ENCODE measurements at places on chromosomes 2 and 18.

GRCh38 chr2:86673986-86674670 lies 46.0 kb upstream of the RMND5A start:
- DNase-seq, result no peak

DNA sequence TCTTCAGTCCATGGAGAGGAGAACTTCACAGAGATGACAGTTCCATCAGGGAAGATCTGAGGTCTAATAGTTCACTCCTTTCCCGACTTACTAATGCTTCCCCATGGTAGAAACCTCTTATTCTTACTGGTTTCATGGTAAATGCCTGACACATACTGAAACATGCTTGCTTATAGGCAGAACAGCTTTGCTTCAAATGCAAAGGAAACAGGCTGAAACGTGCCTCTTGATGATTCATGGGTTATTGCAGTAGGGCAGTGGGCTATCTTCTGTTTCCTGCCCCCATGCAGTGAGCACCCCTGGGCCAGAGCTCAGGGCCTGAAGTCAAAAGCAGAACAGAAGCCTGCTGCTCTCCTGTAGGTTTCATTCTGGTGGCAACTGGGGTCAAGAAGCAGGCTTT lies 223.5 kb downstream of the RDH14 start:
- DNase-seq, result no peak

DNA sequence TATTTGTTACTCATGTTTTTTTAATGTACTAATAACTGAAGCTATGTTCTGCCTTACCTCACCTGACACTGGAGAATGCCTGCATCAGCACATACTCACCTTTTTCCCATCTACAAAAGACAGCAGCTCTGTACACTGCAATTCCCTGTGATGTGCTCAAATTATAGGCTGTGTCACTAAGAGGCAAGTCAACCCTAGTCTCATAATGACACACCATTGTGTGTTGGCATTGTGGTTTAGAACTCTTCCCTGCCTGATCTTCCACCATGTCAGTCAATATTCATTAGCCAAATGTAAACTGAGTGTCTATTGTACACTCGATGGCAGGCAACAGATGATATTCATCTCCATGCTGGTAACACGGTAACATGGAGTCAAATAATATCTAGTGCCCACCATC lies 332.1 kb upstream of the TCF4 start:
- DNase-seq, result no peak

DNA sequence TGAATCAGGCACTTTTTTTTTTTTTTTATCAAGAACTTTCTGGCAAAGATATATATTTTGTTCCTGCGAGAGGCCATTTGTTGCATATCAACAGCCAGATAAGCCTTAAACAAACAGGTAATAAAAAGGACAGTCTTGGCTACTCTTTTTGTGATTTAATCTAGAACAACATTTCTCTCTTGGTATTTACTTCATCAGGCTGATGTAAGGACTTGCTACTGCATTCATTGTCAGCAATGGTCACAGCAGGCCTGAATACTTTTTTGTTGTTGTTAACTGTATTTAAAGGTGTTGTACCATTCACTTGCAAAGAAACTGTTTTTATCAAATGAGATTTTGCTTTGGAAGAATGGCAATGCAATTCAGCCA lies 683.8 kb downstream of the IRS1 start:
- no peak for DNase-seq

- DNase-seq, result no peak
Observed at GRCh38 chr2:176159663-176160250, 2.6 kb downstream of the HOXD3 start.

DNA sequence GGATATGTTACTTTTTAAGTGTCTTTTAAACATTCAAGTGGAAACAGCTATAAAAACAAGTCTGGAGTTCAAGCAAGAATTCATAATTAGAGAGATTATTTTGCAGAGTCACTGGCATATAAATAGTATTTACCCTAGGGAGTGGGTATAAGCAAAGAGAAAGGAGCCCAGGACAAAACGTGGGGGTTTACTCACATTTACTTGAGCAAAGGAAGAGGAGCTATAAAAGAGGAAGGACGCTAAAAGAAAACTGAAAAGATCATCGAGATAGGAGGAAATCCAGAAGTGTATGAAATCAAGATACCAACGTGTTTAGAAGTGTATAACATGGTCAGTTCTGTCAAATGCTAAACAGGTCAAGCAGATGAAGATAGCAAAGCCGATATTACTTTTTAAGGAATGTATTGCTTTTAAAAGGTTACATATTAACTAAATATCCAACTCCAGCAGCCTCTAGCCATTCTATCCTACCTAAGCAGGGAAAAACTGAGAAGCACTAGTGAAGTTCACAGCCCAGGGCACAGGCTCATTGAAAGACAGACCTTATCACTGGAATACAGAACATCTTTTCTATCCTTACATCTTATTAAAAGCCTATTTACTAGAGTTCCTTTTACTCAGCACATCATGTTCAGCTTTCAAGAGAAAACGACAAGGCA lies 8.6 kb downstream of the KANSL1L start:
- no peak for DNase-seq

GRCh38 chr2:156445296-156446220 lies 9.4 kb downstream of the GPD2 start:
- no peak for DNase-seq

DNA sequence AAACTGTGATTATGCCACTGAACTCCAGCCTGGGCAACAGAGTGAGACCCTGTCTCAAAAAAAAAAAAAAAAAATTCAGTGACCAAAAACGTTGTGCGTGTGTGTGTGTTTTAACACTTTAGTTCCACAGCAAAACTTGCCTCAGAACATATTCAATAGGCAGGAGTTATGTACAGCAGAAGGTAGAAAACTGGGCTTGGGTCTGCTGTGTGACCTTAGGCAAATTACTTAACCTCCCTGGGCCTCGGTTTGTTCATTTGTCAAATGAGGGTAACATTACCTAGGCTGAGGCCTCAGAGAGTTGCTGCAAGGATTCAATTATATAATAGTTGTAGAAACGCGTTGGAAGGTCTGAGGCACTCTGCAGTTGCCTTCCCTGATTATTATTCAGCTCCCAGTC lies 10.3 kb upstream of the SCG2 start:
- no peak for DNase-seq

GRCh38 chr2:235979753-235980435 lies 188.3 kb downstream of the GBX2 start:
- DNase-seq, result no peak

- no peak for DNase-seq
Observed at GRCh38 chr2:16124881-16125613, 184.7 kb downstream of the MYCN start.

DNA sequence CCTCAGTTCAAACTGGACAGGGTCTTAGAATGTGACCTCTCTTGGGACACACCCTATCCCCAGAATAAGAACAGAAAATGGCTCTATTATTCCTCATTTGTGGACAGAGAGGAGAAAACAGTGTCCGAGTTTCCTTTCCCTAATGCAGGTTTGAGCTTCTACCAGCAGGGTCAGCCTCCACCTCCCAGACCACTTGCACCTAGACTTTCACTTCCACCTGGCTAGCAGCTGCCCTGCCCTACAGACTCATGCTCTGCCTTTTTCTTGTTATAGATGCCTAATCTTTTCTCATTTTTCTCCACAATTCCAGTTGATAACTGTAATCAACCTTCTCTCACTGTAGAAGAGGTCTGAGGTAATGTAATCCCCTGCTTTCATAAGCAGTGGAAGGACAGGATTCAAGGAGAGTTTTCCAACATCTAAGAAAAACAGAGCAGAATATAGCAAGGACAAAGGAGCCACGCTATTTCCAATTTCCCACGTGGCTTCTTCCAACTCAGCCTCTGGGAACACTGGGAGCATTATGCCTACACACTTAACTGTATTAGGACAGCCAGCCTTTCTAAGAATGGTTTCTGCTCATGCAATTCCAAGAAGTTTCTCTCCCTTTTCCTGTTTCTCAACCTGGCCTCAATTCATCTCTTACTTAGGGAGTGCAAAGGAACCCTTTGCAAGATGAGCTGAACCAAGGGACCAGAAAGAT lies 239.8 kb downstream of the BCL11A start:
- DNase-seq, result no peak

GRCh38 chr18:41593171-41593675 lies 361.8 kb upstream of the PIK3C3 start:
- no peak for DNase-seq

- no peak for DNase-seq
Observed at GRCh38 chr18:79502782-79503181, 107.1 kb downstream of the NFATC1 start.

DNA sequence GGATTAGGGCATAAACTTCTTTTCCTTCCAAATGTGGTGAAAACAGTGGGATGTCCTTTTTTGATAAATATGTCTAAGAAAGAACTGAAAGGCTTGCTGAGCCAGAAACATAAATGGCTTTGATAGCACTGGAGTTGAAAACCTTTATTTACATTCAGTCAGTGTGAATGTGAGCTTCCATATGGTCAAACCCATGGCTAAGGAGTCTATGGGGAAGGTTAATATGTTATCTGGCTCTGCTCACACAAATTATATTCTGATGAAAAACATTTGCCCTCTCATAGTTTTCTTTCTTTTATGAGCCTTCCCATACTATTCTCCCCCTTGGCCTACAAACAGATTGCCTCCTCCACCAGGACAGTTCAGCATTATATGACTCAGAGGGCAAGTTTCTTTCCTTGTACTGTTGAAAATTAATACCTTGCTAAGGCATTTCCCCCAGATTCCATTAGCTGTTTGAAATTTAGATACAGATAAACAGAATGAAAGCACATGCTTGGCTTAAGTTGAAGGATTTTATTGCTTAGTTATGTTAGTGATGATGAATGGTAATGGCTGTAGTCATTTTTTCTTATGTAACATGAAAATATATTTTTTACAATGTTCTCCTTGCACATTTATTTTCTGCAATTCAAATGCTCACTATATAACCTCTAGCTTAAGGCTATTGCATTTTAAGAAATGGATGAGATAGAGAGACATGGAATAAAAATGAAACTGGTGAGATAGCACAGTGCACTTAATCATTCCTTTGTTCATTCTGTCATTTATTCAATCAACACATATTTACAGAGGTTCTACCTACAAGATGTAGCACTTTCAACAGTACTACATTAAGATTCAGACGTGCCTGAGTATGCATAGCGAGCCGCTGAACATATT lies 544.1 kb downstream of the LRRTM4 start:
- no peak for DNase-seq

GRCh38 chr2:118774458-118775133 lies 72.9 kb downstream of the EN1 start:
- peak; percentile 46 for DNase-seq

DNA sequence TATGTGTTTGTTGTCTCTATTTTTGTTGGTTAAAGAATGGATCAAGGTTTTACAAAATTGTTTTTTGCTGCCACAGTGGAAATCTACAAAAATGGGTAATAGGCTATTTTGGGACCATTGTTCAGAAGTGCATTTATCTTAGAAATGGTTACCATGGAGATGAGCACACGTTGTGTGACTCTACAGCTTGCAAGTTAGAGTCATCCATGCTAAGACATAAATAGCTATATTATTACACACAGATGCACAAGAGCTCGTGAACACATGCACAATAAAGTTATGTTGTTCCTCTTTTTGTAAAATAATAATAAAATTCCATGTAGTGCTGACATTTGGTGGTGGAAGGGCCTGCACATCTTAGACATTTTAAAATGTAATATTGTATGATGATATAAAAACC lies 15.5 kb upstream of the DUSP19 start:
- no peak for DNase-seq

- DNase-seq, result no peak
Observed at GRCh38 chr18:63262369-63263335, 56.9 kb downstream of the BCL2 start.

GRCh38 chr18:22563164-22563583 lies 145.5 kb upstream of the CTAGE1 start:
- DNase-seq, result peak; percentile 79

DNA sequence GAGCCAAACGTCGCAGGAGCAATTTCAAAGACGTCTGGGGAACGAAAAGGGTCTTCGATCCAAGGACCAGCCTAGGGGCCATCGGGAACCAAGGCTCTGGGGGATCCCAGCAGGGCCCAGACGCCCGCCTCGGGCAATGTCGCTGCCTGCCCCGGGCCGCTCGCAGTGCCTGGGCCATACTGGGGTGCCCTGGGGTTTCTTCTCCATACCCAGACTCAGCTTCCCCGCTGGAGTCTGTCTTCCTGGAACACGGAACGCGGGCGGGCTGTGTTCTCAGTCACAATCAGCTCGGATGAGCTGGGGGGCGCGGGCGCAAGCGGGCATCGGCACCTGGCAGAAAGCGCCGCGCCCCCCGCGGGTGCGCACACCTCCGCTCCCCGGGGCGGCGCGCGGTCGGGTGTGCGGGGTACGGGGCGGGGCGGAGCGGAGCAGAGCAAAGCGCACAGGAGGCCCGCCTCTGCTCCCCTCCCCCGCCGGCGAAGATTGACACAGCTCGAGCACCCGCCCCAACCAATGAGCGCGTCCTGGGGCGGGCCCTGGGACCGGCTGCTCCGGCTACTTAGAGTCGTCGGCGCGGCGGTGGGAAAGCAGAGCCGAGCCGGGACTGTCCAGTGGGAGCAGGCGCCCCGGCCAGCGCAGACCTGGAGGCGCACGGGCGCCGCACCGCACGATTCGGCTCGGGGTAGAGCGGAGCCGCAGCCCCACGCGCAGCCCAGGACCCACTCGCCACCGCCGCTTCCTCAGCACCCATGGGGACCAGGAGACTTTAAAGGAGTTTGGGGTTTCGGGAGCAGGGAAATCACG lies at the start of gene LRATD1:
LRATD1 (plus strand) TSS at position 585 of the 804 bp plus-strand sequence. CDS start 1,263 bp downstream, outside the sequence.
- DNase-seq, result peak; percentile 89

DNA sequence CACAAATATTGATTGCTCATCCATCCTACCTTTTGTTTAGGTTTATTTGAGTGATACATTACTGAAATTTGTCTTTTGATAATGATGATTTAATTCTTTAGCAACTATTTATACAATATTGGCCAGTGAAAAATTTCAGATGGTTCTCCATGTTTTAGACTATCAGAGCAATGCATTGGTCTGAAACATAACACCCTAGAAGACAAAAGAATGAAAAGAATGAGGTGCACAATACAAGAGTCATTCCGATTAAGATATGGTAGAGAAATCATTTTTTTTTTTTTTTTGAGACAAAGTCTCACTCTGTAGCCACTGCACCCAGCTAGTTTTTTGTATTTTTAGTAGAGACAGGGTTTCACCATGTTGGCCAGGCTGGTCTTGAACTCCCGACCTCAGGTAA lies 197.4 kb upstream of the FAM98A start:
- DNase-seq, result no peak

DNA sequence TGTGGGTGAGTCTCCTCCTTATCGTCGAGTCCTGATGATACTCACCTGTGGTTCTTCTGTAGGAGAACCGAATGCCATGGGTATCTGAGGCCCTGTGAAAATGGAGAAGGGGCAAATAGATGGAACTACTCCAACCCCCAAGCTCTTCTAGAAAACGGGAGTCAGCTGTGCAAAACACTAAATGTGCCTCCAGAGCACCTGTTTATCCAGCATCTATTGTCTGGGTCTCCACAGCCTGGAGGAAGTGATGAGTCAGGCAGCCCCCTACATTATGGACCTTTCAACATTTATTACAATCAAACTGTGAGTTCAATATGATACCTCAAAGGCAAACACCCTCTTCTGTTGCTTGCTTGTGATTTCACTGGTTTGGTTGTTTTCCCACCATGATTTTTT lies 9.8 kb upstream of the LRRFIP1 start:
- DNase-seq, result no peak

Data from D341Med (cell line).